ENCODE measurements at places on chromosomes 5 and 9.

GRCh38 chr5:153357493-153358112 lies 132.9 kb upstream of the GRIA1 start:
- DNase-seq: no peak

DNA sequence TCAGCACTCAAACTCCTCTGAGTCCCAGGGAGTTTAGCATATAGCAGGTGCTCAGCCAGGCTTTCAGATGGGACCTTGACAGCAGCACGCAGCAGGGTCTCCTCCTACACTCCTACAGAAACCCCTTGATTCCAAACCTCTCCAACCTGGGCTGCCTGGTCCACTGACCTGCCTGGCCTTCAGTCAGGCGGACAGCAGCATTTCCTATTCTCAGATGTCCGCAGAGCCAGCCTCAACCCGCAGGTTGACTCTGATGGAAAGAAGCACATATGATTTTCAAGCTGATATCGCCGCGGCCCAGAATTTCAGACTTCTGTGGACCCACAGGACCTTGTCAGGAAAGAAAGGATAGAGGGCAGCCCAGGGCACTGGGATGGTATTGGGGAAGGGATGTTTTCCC lies 5.3 kb upstream of the SLC25A48 start:
- DNase-seq: no peak

GRCh38 chr5:87899721-87900131 lies 368.9 kb downstream of the TMEM161B start:
- DNase-seq: no peak

- DNase-seq: no peak
These were observed 809.0 kb downstream of the KCTD16 start for GRCh38 chr5:144979516-144980264.

- DNase-seq: no peak
These were observed 597 bp downstream of the SLC31A1 start for GRCh38 chr9:113221800-113222481.

DNA sequence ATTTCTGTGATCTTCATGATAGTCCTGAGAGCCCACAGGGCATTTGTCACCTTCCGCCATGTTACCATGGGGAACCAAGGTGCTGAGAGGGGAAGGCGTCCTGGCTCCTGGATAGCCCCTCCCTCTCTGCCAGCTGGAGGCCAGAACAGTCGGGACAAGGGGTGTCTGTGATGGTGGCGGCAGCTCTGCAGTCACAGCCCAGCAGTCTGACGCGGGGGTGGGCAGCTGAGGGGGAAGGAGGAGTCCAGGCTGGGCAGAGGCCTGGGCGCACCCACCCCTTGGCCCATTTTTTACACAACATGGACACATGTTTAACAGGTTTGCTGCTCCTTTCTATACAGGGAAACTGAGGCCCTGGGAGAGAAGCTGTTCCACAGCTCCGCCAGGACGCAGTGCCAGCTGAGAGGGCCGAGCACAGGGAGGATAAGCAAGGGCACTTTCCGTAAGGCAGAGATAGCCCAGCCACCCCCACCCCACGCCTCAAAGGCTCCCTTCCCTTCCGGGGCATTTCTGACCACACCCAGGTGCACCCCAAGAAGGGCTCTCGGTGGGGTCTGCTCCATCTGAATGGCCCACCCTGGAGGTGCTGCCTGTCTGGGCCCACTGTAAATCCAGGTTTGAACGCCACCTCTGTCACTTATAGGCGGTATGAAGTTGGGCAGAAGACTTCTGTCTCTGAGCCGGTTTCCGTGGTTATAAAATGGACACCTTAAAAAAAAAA lies 17.1 kb downstream of the LRRC8A start:
- DNase-seq: no peak

GRCh38 chr9:22401671-22402070 lies 45.0 kb upstream of the DMRTA1 start:
- DNase-seq: peak; percentile 31

DNA sequence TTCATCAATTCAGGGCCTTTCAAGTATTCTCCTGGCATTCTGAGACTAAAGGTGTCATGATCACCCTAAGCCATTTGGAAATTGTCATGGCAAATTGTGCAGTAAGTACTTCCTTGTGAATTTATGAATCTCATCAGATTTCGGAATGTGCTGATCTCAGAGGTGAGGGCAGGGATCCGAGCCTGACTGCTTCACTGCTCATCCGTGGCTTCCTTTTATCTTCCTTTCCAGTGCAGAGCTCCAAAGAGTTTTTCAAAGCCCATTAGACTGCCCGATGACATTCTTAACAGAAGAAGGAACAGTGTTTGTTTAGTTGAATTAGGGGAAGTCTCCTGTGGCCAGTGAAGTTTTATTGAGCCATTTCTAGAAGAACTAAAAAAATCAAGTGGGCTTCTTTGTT lies 182.8 kb upstream of the GDNF start:
- no peak for DNase-seq

- peak; percentile 28 for DNase-seq
These were observed 5.1 kb upstream of the ORM1 start for GRCh38 chr9:114317665-114318357.

DNA sequence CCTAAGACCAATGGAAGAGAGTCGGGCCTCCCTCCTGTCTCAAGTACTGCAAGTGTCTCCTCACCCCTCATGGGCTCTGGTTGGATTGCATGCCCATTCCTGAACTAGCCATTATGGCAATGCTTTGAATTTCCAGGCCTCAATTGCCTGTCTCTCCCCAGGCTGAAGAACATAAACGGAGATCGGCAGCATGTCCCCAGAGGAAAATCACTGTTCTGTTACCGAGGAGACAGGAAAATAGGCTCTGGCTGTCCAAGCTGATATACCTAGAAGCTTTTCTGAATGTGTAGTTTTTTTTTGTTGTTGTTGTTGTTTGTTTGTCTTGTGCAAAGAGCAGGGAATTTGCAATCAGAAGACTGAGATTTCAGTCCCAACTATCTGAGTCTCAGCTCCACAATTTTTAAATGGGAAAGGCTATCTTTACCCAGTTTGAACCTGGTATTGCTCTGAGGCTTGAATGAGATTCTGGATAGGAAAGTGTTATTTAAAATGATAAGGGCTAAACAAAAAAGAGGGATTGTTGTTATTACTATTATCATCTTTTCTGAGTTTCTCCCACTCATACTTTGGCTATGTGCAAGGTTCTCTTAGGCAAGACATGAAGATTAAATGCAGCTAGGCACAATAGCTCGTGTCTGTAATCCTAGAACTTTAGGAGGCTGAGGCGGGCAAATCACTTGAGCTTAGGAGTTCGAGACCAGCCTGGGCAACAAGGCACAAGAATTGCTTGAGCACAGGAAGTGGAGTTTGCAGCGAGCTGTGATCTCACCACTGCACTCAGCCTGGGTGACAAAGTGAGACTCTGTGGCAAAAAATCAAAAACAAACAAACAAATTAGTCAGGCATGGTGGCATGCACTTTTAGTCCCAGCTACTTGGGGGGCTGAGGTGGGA lies 77.2 kb upstream of the KLF9 start:
- no peak for DNase-seq

- DNase-seq: no peak
These were observed 471.3 kb upstream of the KLF4 start for GRCh38 chr9:107960916-107961315.

GRCh38 chr9:132901858-132902831 lies 23.4 kb downstream of the SPACA9 start:
- DNase-seq: peak; percentile 83

- peak; percentile 14 for DNase-seq
These were observed 93.7 kb downstream of the ENC1 start for GRCh38 chr5:74546796-74547195.

DNA sequence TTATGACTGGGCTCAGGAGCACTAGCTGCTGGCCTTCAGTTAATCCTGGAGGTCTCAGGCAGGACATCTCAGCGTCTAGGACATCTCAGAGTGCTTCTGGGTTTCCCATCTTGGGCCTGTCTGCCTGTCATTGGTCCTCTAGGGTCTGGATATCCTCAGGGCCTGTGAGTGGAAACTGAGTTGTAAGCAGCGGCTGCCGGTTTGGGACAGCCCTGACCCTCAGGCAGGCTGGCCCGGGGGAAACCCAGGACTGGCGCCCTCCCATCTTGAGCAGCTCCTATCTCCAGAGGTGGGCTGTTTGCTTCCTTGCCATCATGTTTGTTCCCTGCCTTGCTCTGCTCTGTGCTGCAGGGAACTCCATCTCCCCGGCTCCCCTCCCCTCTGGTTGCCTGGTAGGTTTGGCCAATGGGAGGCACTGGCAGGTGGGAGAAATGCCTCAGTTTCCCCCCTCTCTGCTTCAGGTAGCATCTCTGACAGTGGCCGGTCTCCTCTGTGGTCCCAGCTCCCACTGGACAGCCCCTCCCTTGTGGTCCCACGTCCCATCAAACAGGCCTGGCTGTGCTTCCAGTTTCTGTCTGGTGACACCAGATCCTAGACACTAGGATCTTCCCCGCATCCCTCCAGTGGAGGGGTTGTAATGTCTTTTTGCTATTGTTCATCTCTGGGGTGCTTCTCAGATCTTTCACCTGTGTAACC lies 57.4 kb downstream of the ARHGEF37 start:
- no peak for DNase-seq

DNA sequence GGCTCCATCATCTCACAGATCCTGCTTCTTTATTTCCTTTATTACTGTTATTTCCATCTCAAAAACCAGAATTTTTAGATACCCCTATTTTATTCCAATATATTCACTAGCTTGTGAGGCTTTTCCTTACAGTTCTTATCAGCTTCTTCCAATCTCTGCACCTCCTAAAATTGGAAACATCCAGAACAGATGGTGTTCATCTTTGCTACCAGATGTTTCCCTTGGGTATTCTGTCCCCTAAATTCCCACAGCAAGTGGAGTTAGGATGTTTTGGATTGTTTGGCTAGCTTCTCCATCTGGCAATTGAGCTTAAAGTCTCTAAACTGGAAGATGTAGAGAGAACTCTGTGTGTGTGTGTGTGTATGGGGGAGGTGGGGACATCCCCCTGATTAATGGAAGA lies 580.4 kb downstream of the DTWD2 start:
- no peak for DNase-seq

- DNase-seq: no peak
These were observed 36.3 kb upstream of the PAM start for GRCh38 chr5:102718819-102719218.

GRCh38 chr9:27701587-27701986 lies 128.3 kb upstream of the C9orf72 start:
- peak; percentile 17 for DNase-seq

- DNase-seq: peak; percentile 3
These were observed 147.1 kb downstream of the C5orf15 start for GRCh38 chr5:133821311-133821741.

- no peak for DNase-seq
These were observed 35.4 kb upstream of the BARHL1 start for GRCh38 chr9:132547052-132547431.

- DNase-seq: no peak
These were observed 59.3 kb downstream of the ZFAND5 start for GRCh38 chr9:72305707-72306106.

DNA sequence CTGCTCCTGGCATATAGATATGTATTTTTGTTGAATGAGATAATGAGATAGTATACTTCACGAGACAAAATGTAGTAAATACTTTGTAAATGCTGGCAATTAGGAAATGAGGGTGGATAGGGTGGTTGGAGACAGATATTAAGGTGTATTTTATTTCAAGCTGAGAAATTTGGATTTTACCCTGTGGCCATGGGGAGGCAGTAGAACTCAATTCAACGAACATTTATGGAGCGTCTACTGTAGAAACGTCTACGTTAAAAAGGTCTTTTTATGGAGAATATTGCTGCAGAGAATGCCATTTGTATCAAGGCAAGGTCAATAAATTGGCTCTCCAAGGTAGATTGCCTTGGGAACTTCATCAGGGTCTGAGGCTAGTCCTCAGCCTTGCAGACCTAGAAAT lies 21.5 kb upstream of the RALGPS1 start:
- no peak for DNase-seq

GRCh38 chr9:130276955-130277354 lies 11.4 kb downstream of the HMCN2 start:
- no peak for DNase-seq

DNA sequence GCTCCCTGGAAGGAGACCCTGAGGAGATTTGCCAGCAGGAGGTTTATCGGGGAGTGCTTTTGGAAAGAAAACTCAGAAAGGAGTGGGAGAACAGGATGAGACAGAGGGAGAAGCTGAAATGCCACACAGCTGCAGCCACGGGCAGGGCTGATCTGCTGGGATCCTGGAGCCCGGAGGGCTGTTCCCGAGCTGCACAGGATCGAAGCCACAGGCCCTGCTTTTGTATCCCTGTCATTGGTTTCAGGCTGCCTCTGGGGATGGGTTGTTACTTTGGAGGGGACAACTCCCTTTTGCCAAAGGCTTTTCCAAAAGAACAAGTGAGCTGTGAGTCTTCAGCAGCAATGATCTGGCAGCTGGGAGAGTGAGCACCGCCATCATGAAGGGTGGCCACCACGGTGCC lies 152.5 kb upstream of the PTCH1 start:
- DNase-seq: no peak

GRCh38 chr5:87393331-87393730 lies 19.4 kb downstream of the CCNH start:
- peak; percentile 67 for DNase-seq

GRCh38 chr5:158658446-158659230 lies 441.1 kb downstream of the EBF1 start:
- peak; percentile 11 for DNase-seq

DNA sequence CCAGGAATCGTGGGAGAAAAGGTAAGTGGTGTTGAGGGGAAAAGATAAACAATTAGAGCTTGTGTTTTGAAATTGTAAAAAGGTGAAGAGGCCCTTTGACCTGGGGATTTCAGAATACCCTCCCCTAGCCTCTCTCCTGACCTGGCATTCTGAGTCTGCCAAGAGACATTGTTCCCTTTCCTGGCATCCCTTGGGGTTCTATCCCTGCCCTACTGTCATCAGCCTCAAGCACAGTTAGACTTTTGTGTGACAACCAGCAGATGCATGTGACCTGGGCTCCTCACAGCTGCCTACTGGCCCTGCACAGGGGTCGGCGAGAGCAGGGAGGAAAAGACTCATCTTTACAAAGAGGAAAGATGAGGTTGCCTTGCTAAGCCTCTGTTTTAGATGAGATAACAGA lies 72.2 kb upstream of the ORM1 start:
- DNase-seq: no peak

GRCh38 chr5:133839721-133840120 lies 128.7 kb downstream of the C5orf15 start:
- no peak for DNase-seq

- DNase-seq: no peak
These were observed 67.0 kb upstream of the DAB2IP start for GRCh38 chr9:121584421-121584820.
